ENCODE measurements at places on chromosomes 11 and 22.

GRCh38 chr11:33551051-33551450 lies 149.6 kb downstream of the C11orf91 start:
- DNase-seq, result no peak

DNA sequence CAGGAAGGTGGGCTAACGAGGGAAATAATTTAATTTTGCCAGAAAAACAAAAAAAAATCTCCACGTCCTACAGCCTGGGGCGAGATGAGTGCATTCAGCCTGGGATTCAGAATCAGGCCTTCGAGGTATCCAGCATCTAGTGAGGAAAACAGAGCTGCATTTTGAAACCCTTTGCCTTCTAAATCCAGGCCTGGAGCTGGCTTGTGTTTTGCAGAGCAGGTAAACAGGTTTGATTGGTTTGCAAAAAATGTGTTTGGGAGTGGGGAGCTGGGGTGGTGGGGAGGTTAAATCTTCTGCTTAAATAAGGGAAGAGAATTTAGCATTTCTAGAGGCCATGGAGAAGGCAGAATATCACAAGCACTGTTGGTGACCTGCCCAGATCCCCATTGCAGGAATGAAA lies 29.7 kb upstream of the RASD2 start:
- DNase-seq, result no peak

GRCh38 chr11:10696468-10697322 lies 3.1 kb upstream of the IRAG1 start:
- DNase-seq, result peak; percentile 36

DNA sequence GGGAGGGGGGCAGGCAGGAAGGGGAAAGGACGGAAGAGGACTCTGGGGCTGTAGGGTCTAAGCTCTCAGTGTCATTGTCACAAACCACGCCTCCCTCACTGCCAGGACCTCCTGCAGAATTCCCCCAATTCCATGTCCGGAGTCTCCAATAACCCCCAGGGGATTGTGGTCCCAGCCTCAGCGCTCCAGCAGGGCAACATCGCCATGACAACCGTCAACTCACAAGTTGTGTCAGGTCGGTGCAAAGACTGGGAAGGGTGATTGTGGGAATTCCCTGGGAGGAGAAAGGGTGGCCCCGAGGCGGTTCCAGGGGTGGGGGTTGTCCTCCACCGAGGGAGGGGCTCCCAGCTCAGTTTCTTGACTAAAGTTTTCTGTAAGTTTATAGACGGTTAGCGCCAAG lies 86.0 kb downstream of the FEZ1 start:
- no peak for DNase-seq

DNA sequence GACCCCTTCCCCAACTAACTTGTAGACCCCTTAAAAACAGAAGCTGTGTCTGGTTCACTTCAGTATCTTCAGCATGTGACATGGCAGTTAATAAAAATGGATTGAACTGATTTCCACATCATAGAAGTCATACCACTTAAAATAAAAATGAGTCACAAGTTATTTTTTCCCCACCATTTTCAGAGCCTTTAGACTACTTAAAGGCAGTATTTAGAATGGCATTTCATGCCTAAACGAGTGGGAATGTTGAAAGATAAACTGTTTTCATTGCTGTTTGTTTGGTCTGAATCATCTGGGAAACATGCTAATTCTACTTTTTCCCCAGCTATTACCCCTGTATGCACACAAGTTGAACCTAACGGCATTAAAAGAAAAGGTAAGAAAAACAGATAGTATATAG lies 324.0 kb downstream of the RAB38 start:
- DNase-seq, result no peak

- DNase-seq, result no peak
Measured at GRCh38 chr22:29848111-29848510, 10.0 kb upstream of the ASCC2 start.

DNA sequence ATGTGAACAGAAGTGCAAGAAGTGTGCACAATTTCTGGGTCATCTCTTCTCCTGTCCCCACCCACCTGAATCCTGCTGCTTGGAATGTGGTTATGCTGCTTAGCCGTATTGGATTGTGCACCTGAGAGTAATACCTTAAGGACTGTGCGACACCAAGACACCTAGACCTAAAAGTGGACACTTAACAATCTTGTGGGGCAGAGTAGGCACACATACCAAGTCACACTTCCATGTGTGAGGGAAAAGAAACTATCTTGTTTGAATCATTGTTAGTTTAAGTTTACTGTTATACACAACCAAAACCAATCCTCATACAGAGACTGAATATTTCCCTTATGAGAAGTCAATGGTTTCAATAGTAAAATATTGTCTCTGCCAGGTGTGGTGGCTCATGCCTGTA lies 93.7 kb downstream of the CCDC83 start:
- DNase-seq, result no peak
